ENCODE measurements at places on chromosomes 6 and 20.

DNA sequence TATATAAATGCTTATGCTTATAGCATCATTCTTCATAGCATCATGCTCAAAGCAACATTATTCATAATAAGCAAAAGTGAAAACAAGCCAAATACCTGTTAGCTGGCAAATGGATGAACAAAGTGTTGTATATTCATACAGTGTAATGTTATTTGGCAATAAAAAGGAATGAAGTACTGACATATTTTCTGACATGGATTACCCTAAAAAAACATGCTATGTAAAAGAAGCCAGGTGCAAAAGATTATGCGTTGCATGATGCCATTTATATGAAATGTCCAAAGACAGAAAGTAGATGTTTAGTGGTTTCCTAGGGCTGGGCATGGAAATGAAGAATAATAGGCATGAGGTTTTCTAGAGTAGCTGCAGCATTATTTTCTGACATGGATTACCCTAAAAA lies 77.1 kb downstream of the GFRA4 start:
- peak; percentile 13 for DNase-seq

DNA sequence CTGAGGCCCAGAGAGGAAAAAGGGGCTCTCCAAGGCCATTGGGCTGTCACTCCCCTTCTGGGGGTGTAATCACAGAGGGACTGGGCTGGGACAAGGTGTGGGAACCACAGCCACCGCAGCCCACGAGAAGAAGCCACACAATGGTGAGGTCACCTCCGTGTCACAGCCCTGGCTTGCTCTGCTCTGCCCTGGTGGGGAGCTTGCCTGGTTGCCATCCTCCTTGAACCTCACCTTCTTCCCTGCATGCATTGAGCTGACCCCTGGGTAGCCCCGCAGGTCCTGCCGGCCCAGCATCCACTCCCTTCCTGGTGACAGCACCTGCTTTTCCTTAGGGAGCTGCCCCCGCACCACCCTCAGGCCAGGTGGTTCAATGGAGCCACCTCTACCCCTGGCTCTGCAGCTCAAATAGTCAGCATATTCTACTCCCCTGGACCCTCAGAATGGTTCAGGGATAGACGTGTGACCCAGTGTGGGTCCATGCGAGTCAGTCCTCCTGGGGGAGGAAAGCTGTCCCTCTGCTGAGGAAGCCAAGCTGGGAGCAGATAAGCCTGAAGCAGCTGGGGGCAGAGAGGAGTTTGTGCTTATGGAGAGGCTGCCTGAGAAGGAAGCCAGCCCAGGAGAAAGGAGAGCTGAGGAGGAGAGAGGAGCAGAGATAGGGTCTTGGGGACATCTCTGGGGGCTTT lies 21.3 kb downstream of the RBM38 start:
- DNase-seq = no peak

DNA sequence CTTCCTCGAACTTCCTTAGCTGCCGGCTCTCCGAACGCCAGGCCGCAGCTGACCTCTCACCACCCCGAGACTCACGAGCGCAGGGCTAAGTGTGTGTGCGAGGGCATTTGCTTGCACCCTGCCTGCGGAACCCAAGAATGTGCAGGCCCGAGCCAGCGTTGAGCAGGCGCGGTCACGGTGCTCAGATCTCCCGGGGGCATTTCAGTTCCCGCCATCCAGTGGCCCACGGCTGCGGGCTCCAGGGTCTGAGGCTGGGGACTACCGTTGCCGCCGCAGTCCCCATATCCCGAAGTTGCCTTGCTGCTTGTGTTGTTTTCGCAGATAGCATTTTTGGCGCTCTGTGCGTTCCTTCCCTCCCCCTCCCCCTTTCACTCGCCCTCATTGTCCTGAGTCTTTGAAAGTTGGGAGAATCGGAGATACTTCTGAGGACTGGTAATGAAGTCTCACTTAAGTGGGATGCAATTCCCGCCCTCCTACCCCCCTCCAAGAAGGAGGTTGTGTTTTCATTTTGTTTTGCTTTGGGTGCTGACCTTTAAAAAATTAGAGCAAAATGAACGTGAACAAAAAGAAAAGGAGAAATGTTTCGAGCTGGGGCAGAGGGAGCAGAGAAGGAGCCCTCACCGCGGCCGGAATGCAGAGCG lies 1.7 kb downstream of the NR2E1 start:
- DNase-seq = no peak

DNA sequence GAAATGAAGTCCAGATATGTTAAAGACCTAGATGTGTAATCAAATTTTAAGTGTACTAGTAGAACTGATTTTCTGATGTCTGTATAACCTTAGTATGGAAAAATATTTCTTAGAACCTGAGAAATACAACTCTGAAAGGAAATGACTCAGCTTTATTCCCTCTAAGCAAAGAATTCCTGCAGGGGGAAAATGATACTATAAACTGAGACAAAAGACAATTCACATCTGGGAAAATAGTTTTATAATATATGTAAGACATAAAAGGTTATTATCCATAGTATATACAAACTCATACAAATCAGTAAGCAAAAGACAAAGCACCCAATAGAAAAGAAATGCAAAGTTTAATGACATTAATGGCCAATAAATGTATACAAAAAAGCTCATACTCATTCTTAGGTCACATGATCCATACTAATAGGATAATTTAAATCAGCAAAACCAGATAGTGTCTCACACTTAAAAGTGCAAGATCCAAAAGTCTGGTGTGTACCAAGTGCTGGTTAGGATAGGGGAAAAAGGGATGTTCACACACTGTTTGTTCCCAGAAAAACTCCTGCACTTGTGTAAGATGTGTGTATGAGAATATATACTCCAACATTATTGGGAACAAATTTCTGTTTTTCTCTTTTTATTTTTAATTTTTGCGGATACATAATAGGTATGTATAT lies 22.6 kb downstream of the RNF217 start:
- DNase-seq = no peak

GRCh38 chr6:79186564-79186963 lies 47.9 kb downstream of the HMGN3 start:
- DNase-seq = no peak

- no peak for DNase-seq
These were observed 608.4 kb downstream of the PTPRT start for GRCh38 chr20:42581311-42581710.

DNA sequence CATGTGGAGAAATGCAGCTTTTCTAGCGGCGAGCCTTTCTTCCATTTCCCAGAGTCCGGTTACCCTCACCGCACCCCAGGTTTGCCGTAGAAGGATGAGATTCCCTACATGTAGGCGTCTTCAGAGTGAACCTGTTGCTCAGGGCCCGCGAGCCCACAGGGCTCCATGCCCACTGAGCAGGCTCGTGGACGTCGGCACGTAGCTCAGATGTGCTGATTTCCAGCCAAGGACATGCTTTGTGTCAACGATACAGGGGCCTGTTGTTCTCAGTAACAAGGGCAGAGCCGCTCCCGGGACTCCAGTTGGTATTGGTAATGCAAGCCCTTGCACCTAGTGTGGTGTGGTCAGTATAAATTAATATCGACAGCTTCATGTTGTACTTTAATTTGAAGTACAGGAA lies 159.6 kb downstream of the MTHFD1L start:
- DNase-seq = no peak

- DNase-seq = no peak
These were observed 61.3 kb upstream of the FOXQ1 start for GRCh38 chr6:1250489-1251197.

DNA sequence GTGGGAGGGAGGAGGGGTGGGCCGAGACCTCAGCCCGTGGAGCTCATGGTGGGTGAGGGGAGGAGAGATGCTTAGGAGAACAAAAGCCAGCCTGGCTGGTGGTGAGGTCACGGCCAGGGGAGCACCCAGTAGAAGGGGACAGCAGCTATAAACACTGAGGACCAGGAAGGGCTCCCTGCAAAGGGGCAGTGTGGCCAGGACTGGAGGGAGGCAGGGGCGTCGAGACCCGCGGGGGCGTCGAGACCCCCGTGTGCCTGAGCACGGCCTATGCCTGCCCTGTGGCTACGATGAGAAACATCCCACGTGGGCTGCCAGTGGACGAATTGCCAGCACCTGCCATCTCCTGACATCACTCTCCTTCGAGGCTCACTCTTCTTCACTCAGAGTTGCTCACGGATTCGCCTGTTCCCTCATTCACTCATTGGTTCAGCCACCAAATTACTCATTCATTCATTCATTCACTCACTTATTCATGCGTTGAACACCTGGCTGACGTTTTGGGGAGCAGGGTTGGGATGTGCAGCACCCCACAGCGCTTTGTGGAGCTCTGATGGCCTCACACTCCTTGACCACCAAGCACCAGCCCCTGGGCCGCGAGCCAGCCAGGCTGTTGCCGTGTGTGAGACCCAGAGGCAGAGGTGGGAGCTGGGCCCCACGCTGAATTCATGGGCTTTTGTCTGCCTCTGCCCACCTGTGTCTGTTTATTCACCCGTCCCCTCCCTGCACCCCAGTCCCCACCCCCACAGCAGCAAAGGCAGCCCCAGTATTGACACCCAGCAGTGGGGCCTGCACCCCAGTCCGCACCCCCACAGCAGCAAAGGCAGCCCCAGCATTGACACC lies 61.2 kb upstream of the BHLHE23 start:
- DNase-seq = no peak

- DNase-seq = no peak
These were observed 29.2 kb downstream of the BPIFB4 start for GRCh38 chr20:33108661-33109060.

- no peak for DNase-seq
These were observed 68.0 kb downstream of the SLC35F1 start for GRCh38 chr6:117974914-117975627.

DNA sequence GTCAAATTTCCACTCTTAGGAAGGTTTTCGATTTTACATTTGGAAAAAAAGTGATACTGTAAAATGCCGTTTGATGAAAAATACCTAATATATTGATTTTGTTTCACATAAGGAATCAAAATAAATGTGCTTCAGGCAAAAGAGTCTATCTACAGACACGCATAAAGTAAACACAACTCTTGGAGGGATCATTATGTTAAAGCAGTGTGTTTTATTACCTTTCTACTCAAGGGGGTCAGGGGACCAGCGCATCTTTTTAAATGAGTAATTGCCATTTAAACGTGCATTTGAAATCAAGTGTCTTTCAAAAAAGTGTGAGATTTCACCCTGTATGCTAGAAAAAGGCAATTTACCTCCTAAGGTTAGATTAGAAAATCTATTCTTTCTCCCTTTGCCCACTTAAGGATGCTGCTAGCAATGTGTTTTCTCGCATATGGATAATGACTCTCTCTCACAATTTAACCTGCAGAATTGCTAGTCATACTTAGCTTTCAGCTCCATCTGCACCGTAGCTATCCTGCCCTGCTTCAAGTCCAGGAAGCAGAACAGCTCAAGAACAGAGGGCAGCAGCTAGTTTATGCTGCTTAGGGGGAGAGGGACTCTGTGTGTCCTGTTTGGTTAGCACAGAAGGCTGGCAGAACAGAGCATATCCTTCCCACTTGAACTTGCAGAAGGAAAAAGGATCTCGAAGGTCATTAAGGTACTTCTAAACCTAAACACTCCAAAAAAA lies 35.0 kb downstream of the NKAIN2 start:
- no peak for DNase-seq

- DNase-seq = no peak
These were observed 95.1 kb upstream of the EXOC2 start for GRCh38 chr6:788058-788457.

DNA sequence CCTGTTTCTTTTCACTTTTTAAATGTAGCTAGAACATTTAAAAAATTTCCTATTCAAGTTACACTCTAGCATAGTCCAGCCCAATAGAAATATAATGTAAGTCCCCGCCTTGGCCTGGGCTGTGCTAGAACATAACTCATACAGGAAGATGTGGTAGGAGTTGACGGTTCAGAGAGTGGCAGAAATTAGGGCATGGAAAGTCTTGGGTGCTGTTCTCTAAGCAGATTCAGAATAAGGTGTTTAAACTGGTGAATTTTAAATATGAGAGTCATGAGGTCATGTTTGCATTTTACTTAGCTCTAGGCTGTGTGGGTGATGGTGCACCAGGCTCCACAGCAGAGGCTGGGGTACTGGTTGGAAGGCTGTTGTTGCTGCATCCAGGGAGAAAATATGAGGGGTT lies 256.5 kb downstream of the FARS2 start:
- DNase-seq = no peak

- no peak for DNase-seq
These were observed 371.9 kb downstream of the ZFAND3 start for GRCh38 chr6:38191418-38191817.

GRCh38 chr20:36097337-36098151 lies 57.0 kb upstream of the EPB41L1 start:
- DNase-seq = peak; percentile 27

GRCh38 chr6:133368664-133369063 lies 127.5 kb downstream of the EYA4 start:
- no peak for DNase-seq

- no peak for DNase-seq
These were observed 546.9 kb downstream of the HACE1 start for GRCh38 chr6:104312851-104313250.

DNA sequence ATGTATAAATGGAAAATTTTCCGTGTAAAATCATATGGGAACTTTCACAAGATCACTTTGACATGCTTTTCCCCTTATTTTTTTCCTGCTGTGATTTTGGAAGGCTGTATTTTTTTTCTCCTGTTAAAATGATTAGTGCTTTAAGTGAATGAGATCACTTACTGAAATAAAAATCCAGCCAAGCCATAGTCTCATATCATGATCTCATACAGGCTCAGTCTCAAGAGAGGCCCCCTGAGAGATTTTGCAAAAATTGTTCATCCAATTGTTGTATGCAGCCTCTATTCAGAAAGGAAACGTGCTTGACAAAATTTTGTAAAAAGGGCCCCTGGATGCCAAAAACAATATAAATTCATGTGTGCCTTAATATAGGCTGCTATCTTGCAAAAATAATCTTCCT lies 528.2 kb downstream of the HDGFL1 start:
- DNase-seq = no peak

DNA sequence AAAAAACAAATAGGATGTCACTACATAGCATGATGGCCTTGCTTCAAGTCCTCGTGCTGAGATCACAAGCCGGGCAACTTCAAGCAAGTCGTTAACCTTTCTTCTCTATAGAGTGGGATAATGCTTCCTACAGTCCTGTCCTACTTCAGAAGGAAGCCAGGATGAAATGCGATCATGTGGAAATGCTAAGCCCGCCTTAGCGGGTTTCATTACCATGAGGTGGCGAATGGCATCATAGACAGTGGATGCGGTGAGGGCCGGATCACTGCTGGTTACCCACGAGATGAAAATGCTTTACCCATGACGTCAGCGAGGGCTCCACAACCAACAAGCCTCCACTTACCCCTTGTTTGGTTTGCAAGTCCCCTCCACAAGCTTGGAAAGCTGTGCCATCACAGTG lies 206.4 kb downstream of the TBXT start:
- DNase-seq = no peak

DNA sequence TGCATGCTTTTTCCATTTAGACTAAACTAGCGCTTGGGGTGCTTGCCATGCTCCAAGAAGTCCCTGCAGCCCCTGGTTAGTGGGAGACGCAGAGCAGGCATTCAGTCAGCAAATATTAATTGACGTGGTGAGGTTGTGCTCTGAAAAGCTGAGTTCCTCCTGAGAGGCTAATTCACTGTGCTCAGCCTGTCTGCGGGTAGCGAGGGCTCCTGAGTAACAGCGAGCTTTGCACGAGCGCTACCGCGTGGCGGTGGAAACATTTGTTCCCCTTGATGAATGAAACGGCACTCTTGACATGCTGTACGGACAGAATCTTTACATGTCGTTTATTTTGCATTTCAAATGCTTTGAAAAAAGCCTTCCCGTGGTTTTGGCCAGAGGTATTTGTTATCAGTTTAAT lies 170.6 kb upstream of the AGPAT4 start:
- peak; percentile 63 for DNase-seq

Measured in astrocyte of the cerebellum (primary cell).